ENCODE measurements at places on chromosomes 1 and 21. TPM values are rescaled to one million over a fixed set of nuclear protein-coding genes. Genes with fewer than 3 reads are reported as not detected.

The SYNC gene
- total RNA-seq = not detected

GRCh38 chr1:114322734-114323133, 169.1 kb upstream of the SYT6 start:
- DNase-seq = no peak

GRCh38 chr1:157652859-157653493, 47.6 kb downstream of the FCRL3 start:
- no peak for DNase-seq

The CD1B gene
- total RNA-seq = not detected

The ADAMTS5 gene
- total RNA-seq = not detected

Measured in activated naive CD4-positive, alpha-beta T cell treated with anti-CD3 and anti-CD28 coated beads, Interleukin-2, amount 50 U/mL, for 72 hours (primary cell).